ENCODE measurements at places on chromosomes 1 and 21.

GRCh38 chr1:223765719-223766340 is 53.5 kb downstream of the CAPN2 start:
- DNase-seq: no peak

DNA sequence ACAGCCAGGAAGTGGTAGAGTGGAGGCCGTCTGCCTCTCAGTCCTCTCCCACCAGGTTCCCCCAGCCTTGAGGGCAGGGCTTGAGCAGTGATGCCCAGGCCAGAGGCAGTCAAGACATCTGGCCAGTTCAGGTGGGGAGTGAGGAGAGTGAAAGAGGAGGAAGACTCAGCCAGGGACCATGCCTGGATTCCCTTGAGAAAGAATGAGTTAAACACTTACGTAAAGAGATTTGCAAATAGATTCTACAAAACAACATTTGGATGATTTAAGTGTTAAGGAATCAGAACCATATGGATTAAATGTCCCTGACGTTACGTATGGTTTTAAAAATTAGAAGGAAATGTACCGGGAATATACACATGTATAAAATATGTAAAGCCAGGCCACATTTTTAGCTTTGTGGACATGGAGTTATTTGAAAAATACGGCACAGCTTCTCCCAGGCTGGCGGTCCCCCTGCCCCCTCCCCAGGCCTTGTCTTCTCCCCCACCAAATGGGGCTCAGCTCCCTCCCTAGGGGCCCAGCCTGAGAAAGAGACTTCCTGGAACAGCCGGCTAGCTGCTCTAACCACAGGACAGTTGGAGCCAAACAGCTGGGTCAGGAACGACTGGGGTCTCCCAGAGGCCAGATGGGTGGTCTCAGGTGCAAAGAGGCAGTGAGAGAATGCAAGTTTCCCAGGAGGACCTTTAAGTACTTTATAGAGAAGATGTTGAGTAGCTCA is 188.3 kb upstream of the EDN2 start:
- no peak for DNase-seq

GRCh38 chr1:157596384-157596783 is 1.5 kb downstream of the FCRL4 start:
- no peak for DNase-seq

DNA sequence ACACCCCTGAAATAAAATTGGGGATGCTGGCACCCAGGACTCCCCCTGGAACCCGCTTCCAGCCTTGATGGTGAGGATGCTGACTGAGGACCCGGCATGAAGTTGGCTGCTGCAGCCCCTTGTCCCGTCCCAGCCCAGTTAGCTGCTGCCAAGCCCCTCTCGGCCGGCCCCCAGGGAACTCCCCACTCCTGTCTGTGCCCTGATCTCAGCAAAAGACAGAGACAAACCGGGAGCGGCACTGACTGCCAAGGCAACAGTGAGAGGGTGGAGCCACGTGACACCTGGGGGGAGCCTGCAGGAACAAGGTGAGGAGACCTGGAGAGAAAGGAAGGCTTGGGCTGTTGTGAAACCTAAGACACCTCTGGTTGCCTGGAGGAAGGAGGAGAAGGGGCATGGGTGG is 24.7 kb downstream of the CASZ1 start:
- DNase-seq: no peak

DNA sequence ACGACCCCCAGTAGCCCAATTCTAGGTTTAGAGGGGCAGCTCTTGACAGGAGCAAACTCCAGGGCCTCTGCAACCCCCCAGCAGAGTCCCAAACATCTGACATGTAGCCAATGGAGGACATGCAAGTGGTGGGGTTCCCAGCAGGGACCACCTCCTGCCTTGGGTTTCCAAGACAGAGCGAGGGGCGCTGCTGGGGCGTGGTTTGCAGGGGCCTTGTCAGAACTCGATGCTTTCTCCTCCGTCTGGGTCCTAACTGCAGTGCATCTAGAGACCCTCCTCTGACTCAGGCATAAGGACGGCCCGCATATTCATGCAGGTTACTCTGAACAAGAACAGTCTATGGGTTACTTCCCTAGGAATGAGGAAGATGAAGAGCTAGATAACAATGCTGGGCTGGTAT is 17.2 kb downstream of the EPHX1 start:
- no peak for DNase-seq

DNA sequence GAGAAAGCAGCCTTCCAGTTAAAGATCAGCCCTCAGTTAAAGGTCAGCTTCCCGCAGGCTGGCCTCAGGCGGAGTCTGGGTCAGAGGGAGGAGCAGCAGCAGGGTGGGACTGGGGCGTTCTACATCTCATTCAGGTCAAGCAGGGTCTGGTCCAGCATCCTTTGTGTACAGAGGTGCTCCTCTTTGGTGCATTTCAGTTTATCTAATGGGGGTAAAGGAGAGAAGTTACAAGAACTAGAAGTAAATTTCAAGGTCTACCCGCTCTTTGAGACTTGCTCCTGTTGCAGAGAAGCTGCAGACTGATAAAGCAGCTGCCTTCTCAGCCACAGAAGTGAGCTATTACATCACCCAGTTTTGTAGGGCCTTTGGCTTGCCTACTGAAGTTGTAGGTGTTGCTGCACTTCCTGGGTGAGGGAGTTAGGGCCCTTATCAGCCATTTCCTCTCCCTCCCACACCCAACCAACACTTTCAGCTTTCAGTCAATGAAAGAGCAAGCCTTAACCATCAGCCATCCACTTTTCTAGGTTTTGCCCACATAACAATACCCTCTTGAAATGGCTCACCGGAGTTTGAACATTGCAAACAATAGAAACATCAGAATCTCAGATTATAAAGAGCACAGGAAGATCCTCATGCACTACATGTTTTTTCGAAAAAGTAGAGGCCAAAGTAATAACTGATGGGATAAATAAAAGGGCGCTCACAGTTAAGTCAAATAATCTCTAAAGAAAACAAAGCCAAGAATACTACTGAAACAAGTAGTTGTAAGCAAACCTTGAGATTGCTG is 2.8 kb upstream of the NUP210L start:
- peak; percentile 96 for DNase-seq

GRCh38 chr21:34519016-34519415 is 7.0 kb upstream of the KCNE1 start:
- DNase-seq: no peak

- peak; percentile 11 for DNase-seq
These were observed 149.3 kb downstream of the AK5 start for GRCh38 chr1:77430966-77431690.

DNA sequence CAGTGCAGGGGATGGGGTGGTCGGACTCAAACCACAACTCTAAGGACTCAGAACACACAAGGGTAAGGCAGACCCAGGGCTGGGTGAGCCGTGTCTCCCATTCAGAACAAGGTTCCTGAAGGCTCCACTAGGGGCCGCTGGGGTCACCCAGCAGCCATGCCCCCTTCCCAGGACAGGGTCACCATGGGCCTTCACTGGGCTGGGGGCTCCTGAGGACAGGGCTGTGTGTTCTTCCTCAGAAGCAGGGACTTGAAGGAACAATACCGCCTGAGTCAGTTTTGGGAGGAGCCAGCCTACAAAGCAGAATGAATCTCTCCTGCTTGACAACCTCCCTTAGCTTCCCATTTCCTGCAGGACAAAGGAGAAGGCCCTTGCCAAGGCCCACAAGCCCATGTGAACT is 15.4 kb downstream of the RIMS3 start:
- no peak for DNase-seq

DNA sequence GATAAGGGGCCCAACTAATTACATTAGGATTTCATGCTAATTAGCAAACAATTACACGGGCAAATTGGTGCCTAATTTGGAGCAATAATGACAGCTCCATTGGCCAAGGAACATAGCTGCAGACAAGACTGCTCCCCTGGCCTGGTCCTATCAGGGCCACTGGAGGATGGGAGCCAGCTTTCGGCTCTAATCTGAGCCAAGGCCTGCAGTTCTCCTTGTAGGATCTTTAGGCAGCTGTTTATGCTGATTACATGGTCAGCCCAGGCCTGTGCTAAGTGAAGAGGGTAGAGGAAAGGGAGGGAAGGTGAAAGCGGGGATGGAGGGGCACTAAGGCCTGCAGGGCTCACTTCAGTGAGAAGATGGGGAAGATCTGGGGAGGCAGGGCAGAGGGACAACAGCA is 12.4 kb upstream of the ADGRB2 start:
- DNase-seq: no peak

- no peak for DNase-seq
These were observed 1.4 kb upstream of the PODN start for GRCh38 chr1:53060579-53060978.

DNA sequence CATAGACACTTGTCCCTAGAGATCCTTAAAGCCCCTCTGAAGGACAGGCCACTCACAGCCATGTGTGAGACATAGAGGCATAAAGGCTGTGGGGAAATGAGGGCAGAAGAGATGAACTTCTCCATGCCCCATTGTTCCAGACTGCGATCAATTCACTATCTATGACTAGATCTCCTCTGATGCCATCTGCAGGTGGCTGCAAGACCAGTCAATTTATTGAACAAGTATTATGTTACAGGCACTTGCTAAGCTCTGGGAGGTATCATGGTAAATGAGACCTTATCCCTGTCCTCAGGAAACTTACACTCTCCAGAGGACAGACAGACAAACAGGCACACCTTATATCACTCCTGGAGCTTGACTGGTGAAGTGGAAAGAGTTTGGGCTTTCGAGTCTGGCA is 22.9 kb downstream of the UBIAD1 start:
- no peak for DNase-seq

DNA sequence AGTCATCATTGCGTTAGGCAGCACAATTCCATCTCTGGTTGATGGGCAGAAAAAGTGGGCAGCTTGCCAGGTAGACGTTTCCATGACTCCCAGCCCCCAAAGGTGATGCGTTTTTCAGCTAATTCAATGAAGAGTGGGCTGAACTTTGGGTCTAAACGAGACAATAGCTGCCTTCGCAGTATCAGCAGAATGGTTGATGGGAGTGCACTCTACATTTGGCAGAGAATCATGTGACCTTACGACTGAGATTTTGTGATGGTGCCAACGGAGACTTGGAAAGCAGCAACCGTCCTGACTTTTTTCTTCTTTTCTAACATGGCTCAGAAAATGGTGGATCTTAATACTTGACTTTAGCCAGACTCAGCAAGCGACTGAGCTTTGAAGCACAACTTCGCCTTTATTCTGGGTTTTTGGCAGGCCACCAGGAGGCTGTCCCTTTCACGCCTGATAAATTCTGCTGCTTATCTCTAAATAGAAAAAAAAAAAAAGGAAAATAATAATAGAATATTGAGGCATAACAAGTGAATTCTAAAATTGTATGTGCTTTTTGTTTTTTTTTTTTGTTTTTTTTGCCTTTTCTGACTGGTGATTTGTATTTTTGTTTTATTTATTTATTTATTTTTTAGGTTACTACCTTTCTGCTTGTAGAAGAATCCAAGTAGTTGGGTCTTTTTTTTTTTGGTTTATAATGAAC is 804.8 kb downstream of the USP25 start:
- no peak for DNase-seq

DNA sequence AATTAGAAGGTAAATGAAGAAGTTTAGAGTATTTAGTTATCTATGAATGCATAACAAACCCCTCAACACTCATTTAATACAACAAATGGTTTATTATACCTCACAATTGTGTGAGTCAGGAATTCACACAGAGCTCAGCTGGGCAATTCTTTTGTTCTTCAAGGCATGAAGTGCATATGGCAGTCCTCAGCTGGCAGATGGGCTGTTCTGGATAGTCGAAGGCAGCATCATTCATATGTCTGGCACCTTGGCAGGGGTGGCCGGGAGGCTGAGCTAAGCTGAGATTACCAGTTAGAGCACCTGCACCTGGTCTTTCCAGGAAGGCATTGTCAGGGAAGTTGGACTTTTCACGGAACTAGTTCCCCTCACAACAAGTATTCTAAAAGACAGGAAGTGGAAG is 286.2 kb upstream of the DUSP10 start:
- DNase-seq: no peak

- DNase-seq: peak; percentile 80
These were observed 100.4 kb downstream of the GALNT2 start for GRCh38 chr1:230167419-230167852.

- no peak for DNase-seq
These were observed 348.7 kb downstream of the RPS6KC1 start for GRCh38 chr1:213399695-213400094.

GRCh38 chr1:110341146-110341871 is 2.1 kb downstream of the RBM15 start:
- DNase-seq: no peak

DNA sequence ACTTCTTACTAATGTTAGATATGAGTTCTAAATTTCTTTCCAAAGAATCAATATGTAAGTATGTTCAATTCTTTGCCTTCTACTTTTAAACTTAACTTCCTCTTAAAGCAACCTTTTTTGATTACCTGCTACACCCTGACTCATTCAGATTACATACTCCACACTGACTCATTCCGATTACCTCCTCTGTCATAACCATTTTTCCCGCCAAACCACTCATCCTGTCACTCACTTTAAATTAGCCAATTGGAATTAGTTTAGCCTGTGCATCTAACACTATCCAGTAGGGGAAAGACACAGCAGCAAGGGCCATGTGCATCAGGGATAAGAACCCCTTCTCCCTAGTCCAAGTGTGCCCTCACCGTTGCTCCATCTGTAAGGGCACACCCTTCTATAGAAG is 815.5 kb downstream of the BRINP3 start:
- no peak for DNase-seq

DNA sequence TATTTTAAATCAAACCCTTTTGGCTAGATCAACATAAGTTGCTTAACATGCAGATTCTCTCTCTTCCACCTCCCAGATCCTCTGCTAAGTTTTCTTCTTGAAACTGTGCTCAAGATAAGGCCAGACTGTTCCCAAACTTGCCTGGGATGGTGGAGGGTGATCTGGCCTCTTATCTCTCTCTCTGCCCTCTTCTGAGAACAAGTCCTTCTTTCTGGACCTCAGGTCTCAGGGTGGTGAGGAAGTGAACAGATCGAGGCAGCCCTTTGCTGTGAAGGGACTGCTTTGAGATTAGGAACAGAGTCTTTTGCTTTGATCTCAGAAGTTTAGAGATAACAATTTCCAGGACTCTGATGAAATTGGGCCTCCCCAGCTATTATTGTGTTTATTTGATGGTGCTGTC is 70.7 kb downstream of the HUNK start:
- DNase-seq: no peak

- no peak for DNase-seq
These were observed 85.1 kb downstream of the ZZZ3 start for GRCh38 chr1:77597310-77597709.

DNA sequence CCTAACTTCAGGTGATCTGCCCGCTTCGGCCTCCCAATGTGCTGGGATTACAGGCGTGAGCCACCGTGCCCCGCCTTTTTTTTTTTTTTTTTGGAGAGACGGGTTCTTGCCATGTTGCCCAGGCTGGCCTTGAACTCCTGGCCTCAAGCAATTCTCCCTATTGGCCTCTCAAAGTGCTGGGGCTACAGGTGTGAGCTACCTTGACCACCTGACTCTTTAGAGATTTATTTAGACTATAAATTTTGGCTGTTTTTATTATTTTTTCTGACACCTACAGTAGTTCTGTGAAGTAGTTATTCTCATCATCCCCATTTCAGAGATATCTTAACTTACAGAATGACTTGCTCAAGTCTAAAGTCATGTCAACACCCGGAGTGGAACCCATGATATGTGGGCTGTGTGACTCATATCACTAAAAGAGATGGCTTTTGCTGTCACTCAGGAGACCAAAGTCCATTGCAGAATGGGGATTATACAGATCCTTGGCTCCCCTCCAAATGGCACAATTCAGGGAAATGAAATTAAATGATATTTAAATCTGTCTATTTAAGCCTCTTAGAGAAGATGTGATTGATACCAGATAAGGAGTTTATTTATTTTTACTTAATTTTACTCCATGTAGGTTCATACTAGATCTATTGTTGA is 93.2 kb downstream of the CTH start:
- no peak for DNase-seq

Data from Kasumi-1 (cell line).